ENCODE measurements at places on chromosomes 1 and 21. TPM values are rescaled to one million over a fixed set of nuclear protein-coding genes. Genes with fewer than 3 reads are reported as not detected.
A peak's percentile ranks its signal among the peaks of the same experiment; 100 is the strongest.

GRCh38 chr1:167263819-167264464, 43.3 kb downstream of the POU2F1 start:
- no peak for DNase-seq

DNA sequence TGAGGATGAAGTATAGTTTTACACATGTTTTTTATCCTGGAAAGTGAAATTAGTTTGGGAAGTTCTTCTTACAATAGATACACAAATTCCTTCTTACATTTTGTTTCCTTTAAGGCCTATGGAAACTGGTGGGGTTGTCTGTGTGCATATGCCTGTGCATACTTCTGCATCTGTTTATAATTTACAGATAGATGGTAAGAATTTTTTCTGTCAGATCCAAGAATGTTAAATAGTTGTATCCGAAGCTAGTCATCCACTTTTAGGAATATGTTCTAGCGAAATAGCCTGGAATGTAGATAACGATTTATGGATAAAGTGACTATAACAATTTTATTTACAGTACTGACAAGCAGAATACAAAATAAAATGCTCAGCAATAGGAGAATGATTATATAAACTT, 194.1 kb downstream of the ROR1 start:
- no peak for DNase-seq

GRCh38 chr1:63276624-63277023, 45.7 kb upstream of the FOXD3 start:
- DNase-seq = no peak

Gene SEMA6C
- 120 TPM for polyA plus RNA-seq

DNA sequence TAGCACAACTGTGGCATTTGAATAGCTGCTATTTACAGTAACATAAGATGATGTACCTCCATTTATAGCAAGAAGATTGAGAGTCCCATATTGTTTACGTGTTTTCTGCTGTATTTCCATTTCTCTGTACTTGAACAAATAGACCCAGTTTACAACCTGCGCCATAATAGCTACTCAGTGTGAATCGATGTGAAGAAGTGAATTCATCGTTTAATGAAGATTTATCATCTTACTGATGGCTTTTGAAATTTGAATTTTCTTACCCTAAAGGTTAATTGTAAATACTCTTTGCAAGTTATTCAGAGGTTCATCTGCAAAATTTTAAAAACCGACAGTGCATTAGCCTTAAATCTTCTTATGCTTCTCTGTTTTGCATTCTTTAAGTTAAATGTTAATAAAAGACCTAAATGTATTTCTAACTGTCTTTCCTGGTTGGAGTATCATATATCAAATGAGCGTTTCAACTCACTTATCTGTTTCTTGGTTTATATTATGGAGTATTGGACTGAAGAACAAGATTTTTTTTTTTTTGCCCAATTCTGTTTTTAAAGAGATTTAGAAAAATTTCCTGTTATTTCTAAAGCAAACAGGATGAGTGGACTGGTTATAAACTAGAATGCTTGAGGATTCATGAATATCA, 2.2 kb downstream of the MACO1 start:
- DNase-seq = no peak

GRCh38 chr1:11051781-11052511, 4.9 kb upstream of the MASP2 start:
- DNase-seq = no peak

- DNase-seq = no peak
Measured at GRCh38 chr1:228723287-228723686, 12.0 kb upstream of the RHOU start.

DNA sequence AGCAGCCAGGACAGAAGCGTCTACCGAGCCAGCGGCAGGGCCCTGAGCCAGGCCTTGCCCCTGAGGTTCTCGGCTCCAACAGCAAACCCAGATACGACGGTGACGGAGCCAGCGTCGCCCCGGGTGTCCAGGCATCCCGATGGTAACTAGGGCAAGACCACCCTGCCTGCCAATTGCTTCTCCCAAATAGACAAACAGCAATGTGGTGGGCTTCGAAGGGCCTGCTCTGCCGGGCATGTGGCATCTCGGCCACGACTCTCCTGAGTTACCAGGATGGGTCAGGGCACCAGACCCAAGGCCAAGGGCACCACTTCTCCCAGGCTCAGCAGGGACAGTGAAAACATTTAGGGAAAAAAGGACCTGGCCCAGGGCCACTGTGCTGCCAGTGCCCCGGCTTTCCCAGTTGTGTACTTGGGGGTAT, 3.2 kb upstream of the ACTRT2 start:
- no peak for DNase-seq

- peak; percentile 27 for DNase-seq
Measured at GRCh38 chr1:62437273-62437940, 558 bp downstream of the USP1 start.

DNA sequence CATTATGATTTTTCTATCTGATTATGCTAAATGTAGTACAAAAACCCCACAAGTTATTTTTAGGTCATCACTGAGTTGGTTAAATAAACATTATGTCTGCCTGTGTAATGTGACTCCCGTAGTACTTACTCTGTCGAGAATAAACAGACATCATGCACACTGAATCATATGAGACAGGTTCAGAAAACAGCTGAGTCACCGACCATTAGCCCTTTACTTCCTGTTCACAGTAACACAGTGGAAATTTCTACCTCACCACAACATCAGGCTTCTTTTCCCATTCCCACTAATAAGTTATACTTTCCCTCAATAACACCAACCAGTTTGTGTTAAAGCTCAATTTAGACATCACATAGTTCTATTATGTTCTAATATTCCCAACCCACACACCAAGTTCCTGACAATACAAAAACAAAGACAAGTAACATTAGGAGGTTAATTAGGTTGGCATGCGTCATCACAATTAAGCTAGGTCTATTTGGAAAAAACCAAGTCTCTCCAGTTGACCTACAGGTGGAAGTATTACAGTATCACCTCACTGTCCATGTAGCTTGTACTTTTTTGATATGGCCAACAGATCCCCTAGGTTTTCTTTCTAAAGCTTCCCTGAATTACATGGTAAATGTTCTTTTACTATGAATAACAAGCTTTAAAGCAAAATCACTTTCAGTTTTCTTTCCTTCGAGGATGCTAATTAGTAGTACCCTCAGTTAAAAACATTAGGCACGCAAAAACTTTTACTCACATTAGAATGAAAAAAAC, 154.2 kb downstream of the EIF4G3 start:
- DNase-seq = peak; percentile 67

DNA sequence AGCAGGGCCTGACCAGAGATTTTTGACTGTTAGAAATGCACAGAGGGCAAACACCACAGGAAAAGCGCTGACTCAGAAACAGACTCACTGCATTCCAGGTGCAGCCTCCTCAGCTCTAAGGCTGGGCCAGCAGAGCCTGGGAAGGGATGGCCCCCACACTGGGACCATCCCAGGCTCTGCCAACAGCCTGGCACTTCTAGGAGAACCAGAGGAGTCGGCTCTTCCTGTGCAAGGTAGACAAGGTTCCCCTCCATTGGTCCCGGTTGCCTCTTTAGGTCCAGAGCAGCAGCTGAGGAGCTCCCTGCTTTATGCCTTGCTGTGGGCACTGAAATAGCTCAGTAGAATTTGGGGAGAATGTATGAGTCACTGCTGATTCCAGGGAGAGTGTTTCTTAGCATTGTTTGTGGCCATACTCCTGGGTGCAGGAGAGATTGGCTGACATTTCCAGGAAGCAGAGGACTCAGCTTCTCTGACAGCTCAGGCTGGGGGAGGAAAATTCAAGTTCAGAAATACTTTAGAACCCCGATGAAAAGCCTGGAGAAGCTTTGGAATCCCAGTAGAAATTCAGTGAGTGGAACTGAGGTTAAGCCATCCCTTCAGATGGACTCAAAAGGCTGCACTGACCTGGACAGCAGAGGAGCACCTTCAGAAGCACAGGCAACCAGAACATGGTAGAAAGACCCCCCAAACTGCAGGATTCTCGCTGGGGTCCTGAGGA, 19.7 kb downstream of the PRAMEF1 start:
- no peak for DNase-seq

- no peak for DNase-seq
Measured at GRCh38 chr1:27086628-27087027, 68.3 kb downstream of the SLC9A1 start.

Gene VHLL
- polyA plus RNA-seq = not detected

- DNase-seq = no peak
Measured at GRCh38 chr1:172742599-172743500, 83.9 kb downstream of the FASLG start.

DNA sequence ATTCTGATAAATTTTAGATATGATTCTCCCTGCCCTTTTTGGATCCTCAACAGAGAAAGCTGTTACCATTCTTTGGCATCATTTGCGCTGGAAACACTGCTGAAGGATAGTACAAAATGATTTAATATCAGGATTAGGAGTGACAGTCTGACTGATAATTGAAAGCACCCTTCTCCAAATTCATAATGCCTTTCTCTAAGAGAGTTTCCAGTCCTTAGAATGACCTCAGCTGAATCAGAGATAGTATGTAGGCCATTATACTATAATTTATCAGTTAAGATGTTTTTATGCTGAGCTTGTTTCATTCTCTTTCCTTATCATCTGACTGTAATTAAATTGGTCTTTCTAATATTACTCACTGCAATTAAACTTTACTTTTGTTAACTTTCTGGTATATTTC, 166.7 kb downstream of the ZNF326 start:
- DNase-seq = no peak

- no peak for DNase-seq
Measured at GRCh38 chr1:59410457-59410856, 113.6 kb downstream of the FGGY start.

- no peak for DNase-seq
Measured at GRCh38 chr1:81327103-81327710, 473.5 kb upstream of the ADGRL2 start.

DNA sequence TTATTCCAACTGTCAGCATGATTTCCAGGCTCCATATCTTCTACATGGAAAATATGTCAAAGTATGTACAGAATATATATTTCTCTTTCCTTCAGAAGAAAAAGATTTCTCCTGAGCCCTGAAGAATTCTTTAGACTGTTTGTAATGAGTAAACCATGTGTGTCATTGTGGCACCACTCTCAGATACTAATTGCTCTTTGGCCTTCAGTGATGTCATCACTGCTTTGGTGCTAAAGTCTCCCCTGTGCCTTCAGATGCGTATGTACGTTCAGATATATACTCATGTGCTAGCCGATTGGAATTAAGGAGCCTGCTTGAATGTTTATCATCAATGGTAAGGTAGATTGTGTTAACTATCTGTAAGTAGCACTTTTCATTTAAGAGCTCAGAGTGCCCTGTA, 20.6 kb upstream of the NBL1 start:
- DNase-seq = no peak

GRCh38 chr1:77582905-77583304, 99.6 kb downstream of the ZZZ3 start:
- no peak for DNase-seq

DNA sequence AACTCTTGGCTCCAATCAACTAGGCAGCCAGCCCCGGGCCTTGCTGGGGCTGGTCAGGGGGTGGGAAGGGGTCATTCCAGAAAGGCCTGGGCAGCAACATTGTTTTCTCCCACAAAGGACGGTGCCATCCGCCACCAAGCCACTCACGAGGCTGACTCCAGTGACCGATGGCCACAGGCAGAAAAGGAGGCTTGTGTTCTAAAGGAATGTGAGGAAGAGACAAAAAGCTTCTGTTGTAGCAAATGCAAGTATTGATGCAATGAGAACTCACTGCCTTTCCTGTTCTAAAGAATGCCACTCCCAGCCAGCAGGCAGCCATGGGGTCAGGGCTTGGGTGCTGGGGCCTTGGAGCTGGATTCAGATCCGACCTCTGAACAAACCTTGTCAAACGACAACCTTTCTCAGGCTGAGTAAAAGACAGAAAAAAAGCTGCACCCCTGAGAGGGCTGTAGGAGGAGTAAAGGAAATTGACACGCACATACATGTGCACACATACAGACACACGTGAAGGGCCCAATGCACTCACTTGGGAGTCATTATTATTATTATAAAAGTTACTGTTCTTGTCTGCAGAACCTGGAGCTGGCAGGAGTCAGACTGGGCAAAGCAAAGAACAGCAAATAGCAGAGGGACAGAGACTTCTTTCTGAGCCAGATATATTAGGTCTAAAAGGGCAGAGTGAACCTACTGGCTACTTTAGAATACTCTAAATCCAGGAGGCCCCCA, 13.9 kb upstream of the PRMT2 start:
- DNase-seq = no peak

DNA sequence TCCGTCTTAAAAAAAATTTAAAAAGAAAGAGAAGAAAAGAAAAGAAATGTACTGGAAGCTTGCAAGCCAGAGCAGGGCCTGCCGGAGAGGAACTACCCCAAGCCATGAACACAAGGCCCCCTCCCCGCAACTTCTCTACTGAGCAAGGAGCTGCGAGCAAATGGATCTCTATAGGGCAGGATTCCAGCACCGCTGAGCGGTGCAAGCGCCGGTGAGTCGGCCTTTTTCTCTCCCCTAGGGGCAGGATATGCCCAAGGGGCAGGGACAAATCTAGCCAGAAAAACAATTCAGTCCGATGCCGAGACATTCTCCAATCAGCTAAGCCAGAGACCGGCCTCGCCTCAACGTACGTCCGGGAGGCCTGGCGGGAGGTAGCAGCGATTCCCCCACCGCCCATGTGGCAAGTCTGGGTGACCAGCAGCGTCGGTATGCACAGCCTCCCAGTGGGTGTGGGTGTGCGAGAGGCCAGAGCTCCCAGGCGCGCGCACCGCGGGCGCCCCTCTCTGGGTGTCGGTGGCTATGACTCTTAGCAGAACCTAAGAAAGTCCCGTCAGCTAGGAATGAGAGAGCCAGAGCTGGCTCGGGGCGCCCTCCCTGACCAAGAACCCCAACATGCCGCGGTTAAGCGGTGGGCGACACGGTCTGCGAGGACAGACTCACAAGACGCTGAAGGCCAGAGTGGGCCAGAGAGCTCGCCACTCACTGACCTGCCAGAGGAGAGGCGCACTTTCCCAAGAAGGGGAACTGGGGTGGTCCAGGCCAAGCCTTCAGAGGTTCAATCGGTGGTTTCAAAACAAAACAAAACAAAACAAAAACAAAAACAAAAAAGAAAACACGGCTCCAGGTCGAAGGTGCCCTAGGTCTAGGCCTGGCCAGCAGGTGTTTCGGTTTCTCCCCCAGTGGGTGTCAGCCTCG, 1.9 kb downstream of the CSMD2 start:
- peak; percentile 44 for DNase-seq

- DNase-seq = no peak
Measured at GRCh38 chr1:9271283-9271682, 21.4 kb upstream of the SPSB1 start.

GRCh38 chr21:31911138-31911907, 38.5 kb downstream of the HUNK start:
- no peak for DNase-seq

Gene TSHB
- polyA plus RNA-seq = not detected

Gene SPATA6
- polyA plus RNA-seq = 10.8 TPM
